Left kidney (tissue), 8 donors: ENCODE measurements at places on chromosomes 2 and 18.

GRCh38 chr2:199861132-199861774, 10.3 kb upstream of the FTCDNL1 start:
- no peak for DNase-seq

DNA sequence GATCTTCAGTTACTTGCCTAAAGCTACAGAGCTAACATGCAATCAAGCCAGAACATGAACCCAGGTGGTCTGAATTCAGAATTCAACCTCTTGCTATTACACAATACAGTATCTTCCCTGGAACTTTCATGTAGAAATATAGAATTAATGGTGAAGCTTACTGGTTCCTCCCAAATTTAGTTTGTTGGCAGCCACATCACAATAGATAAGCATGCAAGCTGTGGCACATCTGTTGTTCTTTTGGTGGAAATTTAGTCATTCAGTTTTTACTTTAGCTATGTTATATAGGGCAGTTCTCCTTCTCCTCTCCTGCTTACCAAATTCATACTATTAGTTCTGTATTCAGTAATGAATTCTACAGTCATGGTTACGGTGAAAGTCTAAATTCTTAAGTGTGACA, 101.0 kb upstream of the RNF152 start:
- no peak for DNase-seq

DNA sequence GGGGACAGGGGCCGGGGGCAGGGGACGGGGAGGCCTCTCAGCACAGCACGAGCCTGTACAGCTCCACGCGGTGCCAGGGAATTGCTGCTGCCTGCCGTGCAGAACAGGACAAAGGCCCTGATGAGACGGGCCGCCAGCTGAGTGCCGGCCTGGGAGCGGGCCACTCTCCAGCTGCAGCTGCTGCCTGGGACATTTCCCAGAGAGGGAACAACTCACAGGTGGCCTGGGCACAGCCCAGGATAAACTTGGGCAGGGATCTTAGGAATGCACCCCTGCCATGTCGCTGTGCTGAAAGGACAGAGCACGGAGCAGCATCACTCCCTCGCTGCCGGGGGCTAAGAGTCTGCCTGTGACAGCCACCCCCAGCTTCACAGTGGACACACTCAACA, 38.8 kb downstream of the CENPO start:
- DNase-seq, result no peak

DNA sequence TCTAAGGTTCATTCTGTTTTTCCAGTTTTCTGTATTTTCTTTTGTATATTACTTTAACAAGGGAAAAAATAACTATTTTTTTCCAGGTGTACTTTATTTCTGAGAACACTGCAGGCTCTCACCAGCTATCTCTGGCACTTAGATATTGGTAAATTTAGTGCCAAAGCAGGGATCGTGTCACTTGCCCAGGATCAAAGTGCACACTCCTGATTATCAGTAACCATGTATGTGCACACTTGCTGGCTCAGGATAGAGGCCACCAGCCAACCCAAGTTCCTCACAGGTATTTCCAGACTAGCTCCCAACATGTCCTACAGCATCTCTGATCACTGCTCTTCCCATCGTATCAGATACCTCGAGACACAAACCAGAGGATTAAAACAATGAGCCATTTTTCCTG, 5.8 kb upstream of the FZD5 start:
- no peak for DNase-seq

DNA sequence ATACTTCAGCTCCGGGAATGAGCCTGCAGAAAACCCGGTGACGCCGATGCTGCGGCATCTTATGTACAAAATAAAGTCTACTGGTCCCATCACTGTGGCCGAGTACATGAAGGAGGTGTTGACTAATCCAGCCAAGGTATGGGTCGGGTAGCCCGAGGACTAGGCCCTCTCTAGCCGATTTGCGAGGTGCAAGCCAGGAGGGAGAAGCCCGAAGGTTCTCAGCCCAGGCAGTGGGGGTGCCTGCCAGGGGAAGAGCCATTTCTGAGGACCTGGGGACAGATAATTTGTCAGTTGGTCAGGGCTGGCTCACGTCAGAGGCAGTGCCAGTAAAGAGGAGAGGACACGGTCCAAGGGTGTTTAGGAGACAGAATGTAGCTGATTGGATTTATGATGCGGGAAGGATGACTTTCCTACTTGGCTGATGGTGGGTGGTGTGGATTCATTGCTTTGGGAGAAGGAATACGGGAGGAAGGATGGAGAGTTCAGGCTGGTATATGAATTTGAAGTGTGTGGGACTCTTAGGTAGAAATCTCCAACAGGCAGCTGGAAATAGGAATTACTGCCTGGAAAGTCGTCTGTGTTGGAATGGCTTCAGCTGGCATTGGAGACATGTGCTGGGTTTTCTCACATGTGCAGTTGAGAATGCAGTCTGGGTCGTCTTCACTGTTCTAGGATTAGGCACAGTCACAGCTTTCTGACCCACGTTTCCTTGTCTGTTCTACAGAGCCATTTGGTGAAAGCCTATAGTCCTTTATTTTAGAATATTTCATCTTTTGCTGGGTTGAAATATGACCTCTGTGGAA, 874 bp downstream of the NDUFAF7 start:
- DNase-seq, result peak; percentile 29

DNA sequence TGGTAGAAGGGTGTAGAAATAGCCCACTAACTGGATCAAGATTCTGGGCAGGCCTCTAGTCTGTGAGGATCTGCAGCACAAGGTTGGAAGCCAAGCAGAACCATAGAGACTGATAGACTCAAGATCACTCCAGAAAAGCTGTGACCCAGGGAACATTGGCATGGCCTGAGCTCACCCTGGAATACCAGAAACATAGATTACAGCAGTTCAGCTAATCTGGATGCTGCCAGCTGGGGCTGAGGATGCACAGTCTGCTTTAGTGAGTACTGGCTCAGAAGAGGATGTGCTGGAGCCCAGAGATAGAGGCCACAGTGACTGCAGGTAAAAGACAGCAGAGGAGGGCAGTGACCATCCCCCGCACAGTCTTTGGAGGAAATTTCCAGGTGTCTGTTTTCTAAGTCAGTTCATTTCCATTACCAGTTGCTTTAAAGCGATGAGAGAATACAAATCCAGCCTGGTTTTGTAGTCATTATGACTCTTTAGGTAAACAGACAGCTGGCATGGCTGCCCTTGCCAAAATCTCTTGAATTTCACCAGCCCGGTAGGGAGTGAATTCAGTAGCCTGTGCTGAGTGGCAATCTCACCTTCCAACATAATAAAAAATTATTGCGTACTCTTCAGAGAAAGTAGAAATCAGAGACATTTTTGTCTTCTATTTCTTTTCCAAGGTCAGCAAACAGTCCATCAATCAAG, 119.2 kb downstream of the ANTXR1 start:
- no peak for DNase-seq

DNA sequence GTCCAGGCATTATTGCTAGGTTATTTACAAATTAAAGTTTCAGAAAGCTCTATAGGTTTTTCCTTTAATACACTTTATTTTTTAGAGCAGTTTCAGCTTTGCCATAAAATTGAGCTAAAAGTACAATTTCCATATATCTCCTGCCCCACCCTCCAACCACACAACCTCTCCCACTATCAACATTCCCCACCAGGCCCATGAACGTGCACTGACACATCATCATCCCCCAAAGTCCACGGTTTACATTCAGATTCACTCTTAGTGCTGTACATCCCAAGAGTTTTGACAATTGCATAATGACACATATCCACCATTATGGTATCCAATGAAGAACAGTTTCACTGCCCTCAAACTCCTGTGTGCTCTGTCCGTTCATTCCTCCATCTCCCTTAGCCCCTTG, 139.4 kb downstream of the NBAS start:
- DNase-seq, result no peak

DNA sequence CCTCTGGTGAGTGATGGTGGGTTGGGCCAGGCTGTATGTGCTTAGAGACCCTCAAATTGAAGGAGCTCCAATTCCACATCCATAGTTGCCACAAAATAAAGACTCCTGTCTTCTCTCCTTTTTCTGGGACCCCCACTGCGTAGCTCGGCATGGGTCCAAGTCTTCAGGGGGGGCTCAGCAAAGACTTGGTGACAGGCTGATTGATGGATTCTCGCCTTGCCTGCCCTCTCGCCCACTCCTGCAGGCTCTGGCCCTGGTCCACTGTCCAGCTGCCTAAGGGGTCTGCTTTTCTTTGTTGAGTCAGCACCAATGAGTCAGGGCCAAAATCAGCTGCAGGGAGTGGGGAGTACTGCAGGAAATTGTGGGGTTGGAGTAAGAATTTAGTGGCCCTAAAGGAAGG, 21.5 kb downstream of the RPL37A start:
- no peak for DNase-seq

- DNase-seq, result no peak
These were observed 43.9 kb downstream of the ACSL3 start for GRCh38 chr2:222904557-222905258.

GRCh38 chr18:59717291-59717690, 20.1 kb upstream of the CCBE1 start:
- no peak for DNase-seq

DNA sequence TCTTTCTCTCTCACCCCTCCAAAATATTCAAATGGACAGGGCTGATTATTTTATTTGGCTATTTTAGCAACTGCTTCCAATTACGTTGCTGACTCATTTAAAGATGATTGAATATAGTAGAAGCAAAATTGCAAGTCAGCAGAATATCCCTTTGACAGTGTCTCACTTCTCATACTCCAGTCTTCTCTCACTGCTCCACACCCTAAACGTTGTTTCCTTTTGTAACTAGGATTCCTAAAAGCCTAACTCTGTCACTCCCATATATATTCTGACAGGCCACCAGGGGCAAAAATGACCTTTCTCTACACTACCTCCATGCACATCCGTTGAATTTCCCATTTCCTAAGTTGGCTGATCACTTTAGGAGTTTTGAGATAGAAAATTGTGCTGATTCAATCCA, 351.1 kb downstream of the RND3 start:
- DNase-seq, result no peak

- no peak for DNase-seq
These were observed 137.4 kb downstream of the ACOXL start for GRCh38 chr2:110869472-110870446.

DNA sequence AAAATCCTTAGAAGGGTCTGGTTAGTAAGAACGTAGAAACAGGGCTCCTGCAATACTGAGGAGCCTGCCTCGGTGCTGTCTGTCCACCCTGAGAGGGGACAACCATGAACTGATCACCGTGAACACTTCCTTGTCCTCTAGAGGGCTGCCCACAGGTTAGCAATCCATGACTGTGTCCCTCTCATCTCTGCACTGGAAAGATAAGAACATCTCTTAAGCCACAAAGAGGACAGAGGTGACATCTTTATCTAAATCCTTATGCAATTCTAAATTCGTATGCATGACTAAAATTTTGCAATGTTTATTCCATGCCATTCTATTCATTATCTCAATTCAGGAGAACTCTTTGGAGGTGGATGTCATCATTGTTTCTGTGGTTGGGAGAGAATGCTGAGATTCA, 12.8 kb downstream of the EFR3B start:
- DNase-seq, result no peak

DNA sequence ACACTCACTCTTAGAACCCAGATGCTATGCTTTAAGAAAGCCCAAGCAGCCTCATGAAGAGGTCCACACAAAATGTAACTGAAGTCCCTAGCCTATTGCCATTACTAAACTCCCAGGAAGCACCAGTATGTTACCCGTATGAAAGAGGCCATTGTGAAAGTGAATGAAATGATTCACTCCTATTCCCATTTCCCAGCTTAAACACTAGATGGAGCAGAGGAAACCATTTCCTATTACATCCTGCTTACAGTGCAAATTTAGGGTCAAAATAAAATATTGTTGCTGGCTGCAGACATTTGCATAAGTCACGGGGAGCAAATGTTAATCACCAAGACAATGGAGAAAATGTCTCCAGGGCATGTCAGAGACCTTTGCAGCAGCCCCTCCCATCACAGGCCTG, 989.7 kb upstream of the CRIM1 start:
- no peak for DNase-seq

DNA sequence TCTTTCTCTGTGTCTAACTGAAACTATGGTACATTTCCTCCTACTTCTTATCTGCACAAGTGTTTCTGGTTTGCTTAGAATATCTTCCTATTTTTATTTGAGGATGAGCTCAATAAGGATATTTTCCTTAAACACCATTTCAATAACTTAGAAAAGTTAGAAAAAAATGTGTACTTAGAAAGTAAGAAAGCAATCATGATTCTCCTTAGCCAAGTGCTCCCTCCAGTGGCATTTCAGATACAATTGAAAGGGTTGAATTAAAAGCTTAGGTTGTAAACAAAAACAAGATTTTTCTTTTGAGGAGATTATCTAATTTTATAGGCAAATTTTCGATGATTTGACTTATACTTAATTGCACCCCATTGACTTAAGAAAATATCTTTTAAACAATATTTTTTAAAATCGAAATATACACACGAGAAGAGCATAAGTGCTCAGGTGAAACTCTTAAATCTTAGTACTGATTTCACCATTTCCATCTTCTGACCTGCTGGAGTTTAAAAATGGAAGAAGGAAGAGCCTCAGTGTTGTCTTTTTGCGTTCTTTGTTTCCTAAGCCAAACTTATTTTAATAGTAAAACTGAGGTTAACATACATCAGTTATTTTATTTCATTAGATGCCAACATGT, 26.9 kb downstream of the C18orf63 start:
- peak; percentile 70 for DNase-seq

- DNase-seq, result no peak
These were observed 155.4 kb upstream of the VRK2 start for GRCh38 chr2:57891086-57891712.

- DNase-seq, result no peak
These were observed 34.6 kb upstream of the IMPA2 start for GRCh38 chr18:11946756-11947155.
